Activated CD8-positive, alpha-beta T cell treated with anti-CD3 and anti-CD28 coated beads, Interleukin-2, amount 10 ng/mL, durations not matched to agents 7 days and 5 days (primary cell): ENCODE measurements at places on chromosomes 7 and 10. TPM values are rescaled to one million over a fixed set of nuclear protein-coding genes. Genes with fewer than 3 reads are reported as not detected.

- no peak overlapping the region for H3K27ac ChIP-seq
- no peaks in the 10 kb centered on the region for H3K4me1 ChIP-seq
- DNase-seq = peak; percentile 5
- H3K36me3 ChIP-seq = no peaks in the 10 kb centered on the region
These were observed 88.9 kb downstream of the WDFY4 start for GRCh38 chr10:48773580-48773979.

DNA sequence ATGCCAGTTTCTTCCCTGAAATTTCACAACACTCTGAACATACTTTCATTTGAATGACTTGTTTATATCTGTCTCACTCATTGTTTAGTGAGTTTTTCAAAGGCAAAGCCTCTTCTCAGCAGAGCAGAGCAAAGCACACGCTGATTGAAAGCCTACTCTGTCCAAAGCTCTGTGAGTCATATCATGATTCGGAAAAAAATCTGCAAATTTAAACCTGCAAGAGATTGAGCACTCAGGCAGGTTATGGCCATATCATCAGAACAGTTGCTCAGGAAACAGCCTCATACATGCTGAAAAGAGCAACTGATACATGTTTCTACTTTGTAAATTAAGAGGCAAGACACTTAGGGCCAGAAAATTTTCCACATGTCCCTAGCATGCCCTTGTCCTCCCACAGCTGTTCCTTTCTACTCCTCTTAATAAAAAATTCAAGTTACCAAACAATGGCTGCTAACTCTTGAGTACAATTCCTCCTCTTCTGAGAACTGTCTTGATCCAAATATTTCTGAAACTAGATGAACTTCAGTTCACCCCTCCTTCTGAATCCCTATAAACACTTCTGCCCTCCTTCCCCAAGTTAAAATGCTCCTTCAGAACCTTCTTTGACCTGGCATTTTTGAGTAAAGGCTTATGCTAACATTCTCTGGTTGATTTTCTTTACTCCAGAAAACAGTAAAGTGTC is 140.6 kb upstream of the HPS1 start:
- H3K4me1 ChIP-seq = no peaks in the 10 kb centered on the region
- H3K36me3 ChIP-seq = no peaks in the 10 kb centered on the region
- H3K27me3 ChIP-seq = peaks cover 5% of the 10 kb centered on the region
- H3K4me3 ChIP-seq = no peak overlapping the region
- no peak overlapping the region for H3K27ac ChIP-seq
- DNase-seq = no peak

GRCh38 chr7:69412331-69413146 is 185.7 kb upstream of the AUTS2 start:
- DNase-seq = peak; percentile 41
- H3K4me1 ChIP-seq = peaks cover 5% of the 10 kb centered on the region
- H3K4me3 ChIP-seq = no peak overlapping the region
- H3K27ac ChIP-seq = no peak overlapping the region

DNA sequence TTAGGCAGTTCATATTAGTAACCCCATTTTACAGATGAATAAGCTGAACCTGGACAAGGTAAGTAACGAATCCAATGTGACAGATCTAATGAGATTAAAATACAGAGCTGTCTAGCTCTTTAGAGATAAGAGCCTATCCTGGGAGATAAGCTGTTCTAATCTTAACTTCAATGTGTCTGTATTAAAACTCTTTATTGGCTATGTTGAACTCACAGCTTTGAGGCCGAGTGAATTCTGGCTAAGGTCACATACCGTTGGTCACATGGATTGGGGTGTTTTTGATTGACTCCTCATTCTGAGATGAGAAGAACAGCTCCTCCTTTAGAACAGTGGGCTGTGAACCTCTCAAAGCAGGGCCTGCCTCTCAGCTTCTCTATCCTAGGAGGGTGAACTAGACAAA is 113.4 kb upstream of the EEPD1 start:
- no peak overlapping the region for H3K4me3 ChIP-seq
- H3K36me3 ChIP-seq = no peaks in the 10 kb centered on the region
- no peak for DNase-seq
- H3K27me3 ChIP-seq = no peaks in the 10 kb centered on the region

DNA sequence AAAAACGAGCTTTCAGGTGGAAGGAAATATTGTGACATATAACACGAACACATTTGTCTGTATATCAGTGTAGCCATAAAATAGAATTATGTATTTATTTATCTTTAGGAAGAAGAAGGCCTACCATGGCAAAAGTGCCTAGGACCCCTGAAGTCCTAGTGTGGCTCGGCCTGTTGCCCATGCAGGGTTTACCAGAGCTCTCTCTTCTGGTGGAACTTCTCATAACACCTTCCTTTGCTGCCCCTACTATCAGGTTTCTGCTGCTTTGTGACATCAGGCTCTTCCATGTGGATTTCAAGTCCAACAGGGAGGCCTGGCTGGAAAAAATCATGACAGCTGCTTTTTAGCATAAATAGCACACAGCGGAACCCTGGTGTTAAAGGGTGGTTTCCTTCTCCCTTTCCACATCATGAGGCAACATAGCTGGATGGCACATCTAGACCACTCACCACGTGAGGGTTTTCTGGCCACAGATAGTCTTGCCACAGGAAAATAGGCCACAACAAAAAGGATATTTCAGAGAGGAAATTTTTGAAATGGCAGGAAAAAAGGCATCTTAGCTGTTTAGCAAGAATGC is 44.8 kb upstream of the ADO start:
- H3K4me3 ChIP-seq = no peak overlapping the region
- H3K27ac ChIP-seq = no peak overlapping the region
- no peak for DNase-seq
- H3K27me3 ChIP-seq = no peaks in the 10 kb centered on the region
- no peaks in the 10 kb centered on the region for H3K36me3 ChIP-seq
- H3K4me1 ChIP-seq = peaks cover 27% of the 10 kb centered on the region

DNA sequence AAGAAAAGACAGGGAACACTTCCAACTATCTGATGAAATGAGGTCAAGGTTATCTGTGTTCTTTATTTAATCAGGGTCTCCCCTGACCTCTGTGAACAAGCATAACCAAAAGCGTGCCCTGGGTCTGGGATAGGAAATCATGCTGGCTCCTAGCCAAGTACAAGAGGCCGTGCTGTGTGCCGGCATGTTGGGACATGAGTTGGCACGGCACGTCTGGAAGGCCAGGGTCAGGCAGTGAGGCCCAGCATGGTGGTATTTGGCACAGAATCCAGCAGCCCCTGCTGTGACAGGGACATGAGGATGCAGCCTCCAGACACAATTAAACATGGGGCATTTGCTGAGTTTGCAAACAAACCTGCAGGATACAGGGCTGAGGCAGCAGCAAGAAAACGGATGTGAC is 320.4 kb downstream of the PLXNA4 start:
- peaks cover 3% of the 10 kb centered on the region for H3K27me3 ChIP-seq
- H3K4me3 ChIP-seq = no peak overlapping the region
- DNase-seq = no peak
- no peaks in the 10 kb centered on the region for H3K36me3 ChIP-seq

DNA sequence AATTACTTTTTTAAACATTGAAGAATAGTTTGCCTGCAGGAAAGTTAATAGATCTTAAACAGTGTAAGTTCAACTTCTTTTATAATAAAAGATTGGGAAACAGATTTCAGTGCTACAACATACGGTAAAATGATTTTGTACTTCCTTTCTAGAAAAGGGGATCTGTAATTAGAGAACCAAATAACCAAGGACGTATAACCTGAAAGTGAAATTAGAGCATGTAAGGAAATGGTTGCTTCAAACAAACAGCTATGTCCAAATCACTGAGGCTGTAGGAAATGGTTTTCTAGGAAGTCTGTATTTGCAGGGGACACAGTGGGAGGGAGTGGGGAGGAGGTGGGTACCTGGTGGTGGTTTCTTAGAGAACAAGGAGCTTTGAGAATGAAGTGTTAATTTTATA is 57.9 kb upstream of the EXOC6 start:
- H3K4me3 ChIP-seq = no peak overlapping the region
- no peak overlapping the region for H3K27ac ChIP-seq
- no peak for DNase-seq

GRCh38 chr10:112815269-112816032 is 134.6 kb upstream of the TCF7L2 start:
- no peak overlapping the region for H3K27ac ChIP-seq
- H3K27me3 ChIP-seq = no peaks in the 10 kb centered on the region
- DNase-seq = no peak
- no peak overlapping the region for H3K4me3 ChIP-seq

GRCh38 chr7:98394377-98394836 is 6.5 kb downstream of the BAIAP2L1 start:
- H3K4me1 ChIP-seq = no peaks in the 10 kb centered on the region
- DNase-seq = no peak
- no peak overlapping the region for H3K4me3 ChIP-seq

DNA sequence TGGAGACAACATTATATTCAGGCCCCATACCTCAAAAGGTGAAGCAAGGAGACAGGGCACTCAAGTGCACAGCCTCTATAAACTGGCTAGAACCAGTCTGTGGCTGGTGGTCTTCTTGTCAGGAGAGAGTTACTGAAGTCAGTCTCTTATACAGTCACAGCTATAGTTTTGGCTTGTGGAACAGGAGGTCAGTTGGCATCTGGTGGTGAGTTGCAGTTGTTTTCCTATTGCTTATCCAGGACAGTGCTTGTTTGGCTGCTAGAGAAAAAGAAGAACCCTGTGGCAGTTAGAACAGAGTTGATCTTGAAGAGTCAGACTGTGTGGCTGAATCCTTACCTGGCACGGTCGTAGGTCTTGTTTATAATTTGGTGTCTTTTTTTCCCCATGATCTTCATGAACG is 17.3 kb downstream of the CCM2 start:
- H3K27me3 ChIP-seq = no peaks in the 10 kb centered on the region
- peaks cover 44% of the 10 kb centered on the region for H3K36me3 ChIP-seq
- DNase-seq = no peak
- peaks cover 23% of the 10 kb centered on the region for H3K4me1 ChIP-seq
- no peak overlapping the region for H3K4me3 ChIP-seq

DNA sequence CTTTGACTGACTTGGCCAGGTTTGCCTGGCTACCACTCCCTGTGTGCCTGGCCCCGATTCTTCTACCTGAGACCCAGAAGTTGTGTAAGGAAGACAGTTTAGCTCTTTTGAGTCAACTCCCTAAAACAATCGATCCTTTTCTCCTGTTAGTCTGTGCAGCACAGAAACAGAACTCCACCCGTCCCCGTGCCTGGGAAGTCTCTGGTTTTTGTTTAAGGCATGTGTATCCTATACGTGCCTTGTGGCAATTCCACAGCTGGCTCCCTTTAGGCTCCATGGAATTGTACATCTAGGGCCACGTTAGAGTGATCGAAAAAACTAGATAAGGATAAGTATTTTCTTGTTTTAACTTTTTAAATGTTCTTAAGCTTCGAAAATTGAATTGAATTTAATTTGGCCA is 131.6 kb downstream of the BICC1 start:
- no peaks in the 10 kb centered on the region for H3K27me3 ChIP-seq
- DNase-seq = no peak
- H3K4me1 ChIP-seq = no peaks in the 10 kb centered on the region
- no peak overlapping the region for H3K4me3 ChIP-seq
- no peak overlapping the region for H3K27ac ChIP-seq
- H3K36me3 ChIP-seq = no peaks in the 10 kb centered on the region

GRCh38 chr10:61263518-61263917 is 189.7 kb downstream of the TMEM26 start:
- no peak overlapping the region for H3K27ac ChIP-seq
- H3K36me3 ChIP-seq = no peaks in the 10 kb centered on the region
- H3K27me3 ChIP-seq = peaks cover 14% of the 10 kb centered on the region

DNA sequence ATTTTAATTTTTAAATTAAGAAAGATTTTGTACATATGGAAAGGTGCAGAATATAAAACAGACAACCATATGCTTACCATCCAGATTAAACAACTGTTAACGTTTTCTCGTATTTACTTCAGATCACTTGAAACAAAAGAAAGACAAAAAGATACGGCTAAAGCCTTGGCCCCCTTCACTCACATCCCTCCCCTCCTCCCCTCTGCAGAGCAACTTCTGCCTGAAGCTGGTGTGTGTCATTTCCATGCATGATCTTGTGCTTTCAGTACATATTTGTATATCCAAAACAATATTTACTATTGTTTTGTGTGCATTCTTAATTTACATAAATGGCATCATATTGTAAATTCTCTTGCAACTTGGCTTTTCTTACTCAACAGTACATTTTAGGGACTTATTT is 68.5 kb upstream of the ANKRD1 start:
- H3K27me3 ChIP-seq = peaks cover 4% of the 10 kb centered on the region
- H3K36me3 ChIP-seq = no peaks in the 10 kb centered on the region
- DNase-seq = no peak

GRCh38 chr7:87213252-87213651 is 6.3 kb downstream of the TMEM243 start:
- peak overlapping the region; percentile 45 for H3K4me3 ChIP-seq
- DNase-seq = no peak
- H3K27me3 ChIP-seq = no peaks in the 10 kb centered on the region
- H3K4me1 ChIP-seq = peaks cover 75% of the 10 kb centered on the region

GRCh38 chr10:132448248-132448731 is 51.3 kb downstream of the PWWP2B start:
- H3K36me3 ChIP-seq = no peaks in the 10 kb centered on the region
- DNase-seq = peak; percentile 80
- H3K27me3 ChIP-seq = no peaks in the 10 kb centered on the region
- peak overlapping the region; percentile 98 for H3K27ac ChIP-seq

DNA sequence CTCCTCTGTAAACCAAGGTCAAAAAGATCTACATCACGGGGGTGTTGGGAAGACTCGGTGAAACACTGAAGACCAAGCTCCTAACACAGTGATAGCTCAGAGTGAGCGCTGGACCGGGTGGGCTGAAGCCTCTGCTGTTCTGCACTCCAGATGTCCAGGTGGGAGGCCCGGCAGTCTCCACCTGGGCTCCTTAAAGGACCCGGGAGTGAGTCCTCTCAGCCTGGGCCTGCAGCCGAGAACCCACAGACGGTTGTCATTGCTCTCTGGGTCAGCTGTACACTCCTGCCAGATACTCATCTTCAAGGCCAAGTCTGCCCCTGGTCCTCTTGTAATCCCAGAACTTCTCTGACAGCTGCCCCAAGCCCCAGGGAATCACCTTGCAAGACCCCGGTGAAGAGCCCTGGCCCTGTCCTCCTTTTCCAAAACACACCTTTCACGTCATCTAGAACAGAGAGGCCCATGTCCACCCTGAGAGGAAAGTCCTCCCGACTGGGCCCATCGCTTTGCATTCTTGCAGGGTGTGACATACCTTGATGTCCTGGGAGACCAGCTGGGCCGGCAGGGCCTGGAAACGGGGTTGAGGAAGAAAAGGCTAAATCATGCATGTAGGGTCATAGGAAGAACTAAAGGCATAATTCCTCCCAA is 43.7 kb downstream of the COL17A1 start:
- peaks cover 3% of the 10 kb centered on the region for H3K27me3 ChIP-seq
- DNase-seq = no peak
- H3K4me1 ChIP-seq = no peaks in the 10 kb centered on the region
- no peaks in the 10 kb centered on the region for H3K36me3 ChIP-seq
- H3K4me3 ChIP-seq = no peak overlapping the region
- H3K27ac ChIP-seq = no peak overlapping the region

PHKG1 gene
- 1.7 TPM for total RNA-seq

TMEM176A gene
- total RNA-seq = not detected

CYP2C19 gene
- total RNA-seq = not detected

IGF2BP3 gene
- total RNA-seq = 0.52 TPM

PSD gene
- 1.6 TPM for total RNA-seq

DOCK1 gene
- total RNA-seq = not detected

OGDHL gene
- total RNA-seq = 0.10 TPM

TRIM50 gene
- total RNA-seq = not detected

BPGM gene
- total RNA-seq = 11.9 TPM

HTR5A gene
- not detected for total RNA-seq
